ENCODE measurements at places on chromosomes 4 and X.

- DNase-seq, result no peak
These were observed 34.7 kb upstream of the PPARGC1A start for GRCh38 chr4:23924556-23924955.

GRCh38 chrX:10756441-10756840, 136.1 kb upstream of the MID1 start:
- no peak for DNase-seq

DNA sequence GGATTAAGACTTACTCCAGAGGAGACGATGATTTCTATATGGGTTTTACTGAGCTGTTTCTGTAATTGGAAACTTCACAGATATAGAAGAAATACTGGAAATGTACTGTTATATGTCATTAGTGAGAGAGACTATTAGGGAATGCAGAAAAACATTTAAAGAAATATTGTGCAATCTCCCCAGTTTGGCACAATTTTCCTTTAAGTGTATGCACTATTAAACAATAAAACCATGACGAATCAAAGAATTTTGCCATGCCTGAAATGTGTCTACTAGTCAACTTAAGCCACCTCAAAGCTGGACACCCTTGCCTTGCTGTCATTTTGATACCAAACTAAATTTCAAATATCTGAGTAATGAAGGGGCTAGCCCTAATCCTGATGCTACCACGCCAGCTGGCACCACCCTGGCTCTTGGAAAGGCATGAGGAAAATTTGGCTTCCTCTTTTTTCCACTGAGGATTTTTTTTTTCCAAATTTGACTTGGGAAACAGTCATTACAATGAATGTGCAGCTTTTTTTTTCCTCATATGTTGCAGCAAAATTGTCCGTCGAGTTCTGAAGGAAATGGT, 36.1 kb downstream of the MTTP start:
- DNase-seq, result no peak

GRCh38 chr4:23373261-23373660, 516.6 kb downstream of the PPARGC1A start:
- DNase-seq, result no peak

DNA sequence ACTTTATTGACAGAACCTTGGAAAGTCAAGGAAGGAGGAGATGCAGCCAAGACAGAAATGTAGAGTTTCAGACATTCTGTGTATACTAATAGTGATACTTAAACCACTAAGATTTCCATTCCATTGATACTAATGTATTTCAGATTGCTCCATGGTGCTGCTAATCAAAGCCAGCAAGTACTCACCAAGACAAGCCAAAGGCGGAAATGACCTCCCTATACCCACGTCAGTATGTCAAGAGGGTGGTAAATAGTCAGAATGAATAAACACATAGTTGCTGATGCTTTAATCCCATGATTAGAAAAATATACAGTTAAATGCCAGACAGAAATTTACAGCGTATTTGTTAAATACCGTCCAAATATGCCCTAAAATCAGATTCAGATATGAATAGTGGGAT, 417.8 kb upstream of the INTU start:
- no peak for DNase-seq

DNA sequence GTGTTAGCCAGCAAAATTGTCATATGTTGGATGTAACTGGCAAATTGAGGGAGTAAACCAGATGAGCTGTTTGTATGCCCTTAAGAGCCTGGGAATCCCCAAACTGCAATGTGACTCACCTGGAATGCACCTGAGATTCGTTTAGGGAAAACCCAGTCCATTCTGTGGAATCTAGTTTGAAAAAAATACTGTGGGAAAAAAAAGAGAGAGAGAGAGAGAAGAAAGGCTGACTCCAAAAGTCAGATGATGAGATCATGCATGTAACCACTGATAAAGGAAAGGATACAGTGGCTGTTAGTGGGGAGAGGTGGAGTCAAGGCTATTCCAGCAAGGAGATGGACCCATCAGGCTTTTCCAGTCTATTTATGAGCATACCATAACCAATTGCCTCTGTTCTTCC, 48.5 kb downstream of the SLC9A7 start:
- DNase-seq, result no peak

DNA sequence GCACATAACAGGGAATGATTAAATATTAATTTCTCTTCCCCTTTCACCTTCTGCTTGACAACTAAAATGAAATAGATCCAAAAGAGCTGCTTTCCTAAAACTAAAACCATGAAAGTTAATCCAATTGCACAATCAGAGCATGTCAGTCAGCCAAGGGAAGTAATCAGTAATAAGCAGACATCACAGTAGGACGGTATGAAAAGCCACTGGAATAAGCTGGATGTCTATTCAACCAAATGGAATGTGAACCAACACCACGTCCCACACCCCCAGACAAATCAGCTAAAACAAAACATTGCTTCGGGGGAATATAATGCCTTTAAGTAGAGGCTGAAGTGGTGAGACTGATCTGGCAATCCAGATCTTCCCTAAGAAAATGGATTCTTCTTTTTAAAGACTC, 859.4 kb upstream of the FTHL17 start:
- DNase-seq, result no peak
